A172 (cell line): ENCODE measurements at places on chromosomes 2 and 18. TPM values are rescaled to one million over a fixed set of nuclear protein-coding genes. Genes with fewer than 3 reads are reported as not detected.

GRCh38 chr2:76612764-76613163 lies 902.0 kb upstream of the GCFC2 start:
- DNase-seq, result no peak

Gene PLEK
- total RNA-seq, result not detected in 2 replicates

Gene ANKRD30BL
- total RNA-seq, result not detected in 2 replicates

DNA sequence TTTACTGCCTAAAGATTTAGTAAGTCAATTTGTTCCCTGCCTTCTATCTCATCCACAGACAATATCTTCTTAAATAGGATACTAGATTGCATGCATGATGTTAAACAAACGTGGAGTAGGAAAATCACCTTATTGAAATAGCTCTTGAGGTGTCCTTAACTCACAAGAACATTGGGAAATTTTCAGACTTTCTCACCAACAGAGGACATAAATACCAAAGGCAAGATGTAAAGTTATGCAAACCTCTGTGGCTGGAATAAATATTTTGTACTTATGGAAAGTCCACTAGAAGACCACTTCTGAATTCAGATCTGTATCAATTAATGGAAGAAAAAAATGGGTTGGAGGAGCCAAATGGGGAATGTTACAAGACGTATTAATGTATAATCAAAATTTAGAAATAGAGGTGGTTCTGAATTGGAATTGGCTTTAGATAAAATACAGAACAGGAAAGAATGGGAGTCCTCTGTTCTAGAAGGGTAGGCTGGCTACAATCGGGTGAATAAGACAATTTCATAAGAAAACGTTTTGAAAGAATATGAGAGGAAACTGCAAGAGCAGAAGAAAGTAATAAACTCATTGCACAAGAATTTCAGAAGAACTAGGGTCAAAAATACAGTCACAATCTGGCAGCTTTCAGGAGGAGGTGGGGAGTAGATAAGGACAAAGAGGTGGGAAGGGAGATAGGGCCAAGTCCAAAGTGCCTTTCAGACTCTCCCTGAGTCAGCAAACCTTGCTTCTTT lies 69.3 kb upstream of the FN1 start:
- peak; percentile 17 for DNase-seq

- DNase-seq, result no peak
These were observed 804.8 kb upstream of the ZEB2 start for GRCh38 chr2:145324748-145325147.

GRCh38 chr2:62383846-62384245 lies 122.1 kb downstream of the TMEM17 start:
- peak; percentile 40 for DNase-seq

- DNase-seq, result no peak
These were observed 67.6 kb downstream of the SCN1A start for GRCh38 chr2:166060191-166060590.

DNA sequence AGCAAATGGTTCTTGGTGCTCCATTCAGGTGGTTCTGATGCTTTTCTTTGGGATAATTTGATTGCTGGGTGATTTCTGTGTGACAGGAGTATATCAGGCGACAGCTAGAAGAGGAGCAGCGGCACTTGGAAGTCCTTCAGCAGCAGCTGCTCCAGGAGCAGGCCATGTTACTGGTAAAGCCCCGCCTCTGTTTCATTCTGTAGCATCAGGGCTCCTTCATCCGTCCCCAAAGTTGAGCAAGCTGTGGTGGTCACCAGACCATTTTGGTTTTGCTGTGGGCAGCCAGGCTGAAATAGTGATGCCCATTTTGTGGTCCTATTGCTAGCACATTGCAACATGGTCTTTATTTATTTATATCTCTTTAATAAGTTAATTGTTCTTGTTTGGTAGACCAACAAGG lies 132.8 kb upstream of the IL1R2 start:
- no peak for DNase-seq

DNA sequence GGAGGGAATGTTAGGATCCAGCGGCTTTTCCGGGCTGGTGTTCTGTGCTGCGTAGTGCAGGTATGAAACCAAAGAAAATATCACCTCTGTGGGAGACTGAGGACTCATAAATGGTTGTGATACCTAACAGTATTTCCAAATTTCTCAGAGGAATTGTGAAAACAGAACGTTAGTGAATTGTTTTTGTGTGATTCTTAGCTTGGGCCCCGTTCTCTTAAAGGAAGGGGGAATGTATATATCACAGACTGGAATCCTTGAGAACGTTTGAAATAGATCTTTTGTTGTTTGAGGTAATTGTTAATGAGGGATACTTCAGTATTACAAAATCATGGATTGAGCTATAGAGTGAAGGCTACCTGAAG lies 834 bp downstream of the ZNF638 start:
- no peak for DNase-seq

DNA sequence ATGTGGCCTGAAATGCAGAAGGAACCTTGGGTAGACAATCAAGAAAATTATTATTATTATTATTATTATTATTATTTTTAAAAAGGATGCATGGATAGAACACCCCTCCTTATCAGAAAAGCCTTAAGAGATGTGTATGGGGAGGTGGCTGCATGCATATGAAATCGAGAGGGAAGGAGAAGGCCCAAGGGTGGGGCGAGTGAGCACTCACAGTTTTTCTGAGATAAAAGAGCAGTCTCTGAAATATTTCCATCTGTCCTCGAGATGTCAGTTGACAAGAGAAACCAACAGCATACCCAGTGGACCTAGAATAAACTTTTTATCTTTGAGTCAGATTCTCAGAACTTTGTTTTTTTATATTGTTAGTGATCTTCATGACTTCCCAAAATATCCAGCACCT lies 282.9 kb downstream of the GPD2 start:
- no peak for DNase-seq

Gene CLEC4F
- total RNA-seq, result not detected in 2 replicates

DNA sequence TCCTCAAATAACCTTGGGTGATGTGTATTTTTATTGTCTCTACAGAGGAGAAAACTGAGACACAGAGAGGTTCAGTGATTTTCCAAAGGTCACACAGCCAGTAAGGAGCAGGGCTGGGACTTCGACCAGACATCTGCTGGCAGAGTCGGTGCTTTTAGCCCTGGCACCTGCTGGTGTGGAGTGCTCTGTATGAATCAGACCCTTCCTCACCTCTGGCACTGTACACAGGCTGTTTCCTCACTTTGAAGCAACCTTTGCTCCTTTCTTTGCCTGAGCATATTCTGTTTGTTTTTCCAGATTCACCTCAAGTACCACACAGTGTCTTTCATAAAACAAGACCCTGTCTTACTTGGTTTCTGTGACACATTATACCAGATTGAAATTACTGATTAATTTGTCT lies 107.9 kb downstream of the DPP10 start:
- no peak for DNase-seq

- peak; percentile 92 for DNase-seq
These were observed 20.5 kb upstream of the RPL37A start for GRCh38 chr2:216478151-216478550.

GRCh38 chr18:7038330-7038851 lies 79.2 kb downstream of the LAMA1 start:
- DNase-seq, result peak; percentile 92

DNA sequence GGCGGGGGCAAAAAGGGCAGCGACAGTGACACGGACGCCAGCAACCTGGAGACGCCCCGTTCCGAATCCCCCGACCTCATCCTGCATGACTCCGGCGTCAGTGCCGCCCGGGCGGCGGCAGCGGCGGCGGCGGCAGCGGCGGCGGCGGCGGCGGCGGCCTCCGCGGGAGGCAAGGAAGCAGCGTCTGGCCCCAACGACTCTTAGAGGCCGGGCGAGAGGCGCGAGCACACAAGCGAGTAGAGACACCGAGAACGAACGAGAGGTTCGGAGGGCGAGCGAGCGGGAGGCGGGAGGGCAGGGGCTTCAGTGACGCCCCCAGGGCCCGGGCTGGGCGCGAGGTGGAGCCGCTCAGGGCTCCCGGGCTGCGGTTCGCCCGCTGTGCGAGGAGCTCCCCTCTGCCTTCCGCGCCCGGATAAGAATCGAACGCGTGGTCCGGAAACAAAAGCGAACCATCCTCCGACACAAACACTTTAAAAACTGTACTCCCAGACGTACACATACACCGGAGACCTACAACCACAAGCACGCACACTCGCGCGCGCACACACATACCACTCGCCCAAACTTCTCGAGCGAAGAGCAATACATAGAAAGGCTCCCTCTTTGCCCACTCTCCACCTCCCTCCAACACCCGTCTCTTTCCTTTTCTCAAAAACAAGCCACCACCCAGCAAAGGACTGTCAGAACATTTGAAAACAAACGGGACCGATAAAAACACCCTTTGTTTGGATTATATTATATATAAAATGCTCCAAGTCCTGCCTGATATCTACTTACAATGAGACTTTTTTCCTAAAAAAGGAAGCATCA lies 2.8 kb downstream of the SP9 start:
- DNase-seq, result no peak

Gene CDH20
- total RNA-seq, result not detected in 2 replicates

Gene DCC
- total RNA-seq, result 0.03 and 0.24 TPM in 2 replicates

Gene SCYGR8
- total RNA-seq, result not detected in 2 replicates

DNA sequence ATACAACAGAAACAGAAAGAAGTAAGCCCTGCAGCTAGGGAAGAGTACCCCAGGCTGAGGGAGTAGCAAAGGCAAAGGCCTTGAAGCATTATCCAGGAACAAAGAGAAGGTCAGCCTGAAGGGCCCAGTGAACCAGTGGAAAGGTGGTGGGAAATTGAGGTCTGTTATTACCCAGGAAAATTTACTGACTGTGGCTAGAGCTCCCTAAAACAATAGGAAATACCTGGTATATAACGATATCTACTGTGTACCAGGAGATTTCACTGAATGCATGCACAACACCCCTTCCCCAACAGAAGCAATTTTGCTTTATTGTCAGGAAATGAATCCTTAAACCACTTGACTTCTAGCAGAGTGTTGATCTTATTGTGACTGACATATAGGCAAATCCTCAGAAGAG lies 365.3 kb downstream of the ERBB4 start:
- DNase-seq, result no peak

Gene OXER1
- total RNA-seq, result not detected in 2 replicates

- DNase-seq, result peak; percentile 90
These were observed 143.9 kb upstream of the DLX2 start for GRCh38 chr2:172246649-172247048.

Gene PLEKHA3
- 34.4 and 63.0 TPM in 2 replicates for total RNA-seq

Gene FBXO11
- 19.9 and 23.6 TPM in 2 replicates for total RNA-seq

DNA sequence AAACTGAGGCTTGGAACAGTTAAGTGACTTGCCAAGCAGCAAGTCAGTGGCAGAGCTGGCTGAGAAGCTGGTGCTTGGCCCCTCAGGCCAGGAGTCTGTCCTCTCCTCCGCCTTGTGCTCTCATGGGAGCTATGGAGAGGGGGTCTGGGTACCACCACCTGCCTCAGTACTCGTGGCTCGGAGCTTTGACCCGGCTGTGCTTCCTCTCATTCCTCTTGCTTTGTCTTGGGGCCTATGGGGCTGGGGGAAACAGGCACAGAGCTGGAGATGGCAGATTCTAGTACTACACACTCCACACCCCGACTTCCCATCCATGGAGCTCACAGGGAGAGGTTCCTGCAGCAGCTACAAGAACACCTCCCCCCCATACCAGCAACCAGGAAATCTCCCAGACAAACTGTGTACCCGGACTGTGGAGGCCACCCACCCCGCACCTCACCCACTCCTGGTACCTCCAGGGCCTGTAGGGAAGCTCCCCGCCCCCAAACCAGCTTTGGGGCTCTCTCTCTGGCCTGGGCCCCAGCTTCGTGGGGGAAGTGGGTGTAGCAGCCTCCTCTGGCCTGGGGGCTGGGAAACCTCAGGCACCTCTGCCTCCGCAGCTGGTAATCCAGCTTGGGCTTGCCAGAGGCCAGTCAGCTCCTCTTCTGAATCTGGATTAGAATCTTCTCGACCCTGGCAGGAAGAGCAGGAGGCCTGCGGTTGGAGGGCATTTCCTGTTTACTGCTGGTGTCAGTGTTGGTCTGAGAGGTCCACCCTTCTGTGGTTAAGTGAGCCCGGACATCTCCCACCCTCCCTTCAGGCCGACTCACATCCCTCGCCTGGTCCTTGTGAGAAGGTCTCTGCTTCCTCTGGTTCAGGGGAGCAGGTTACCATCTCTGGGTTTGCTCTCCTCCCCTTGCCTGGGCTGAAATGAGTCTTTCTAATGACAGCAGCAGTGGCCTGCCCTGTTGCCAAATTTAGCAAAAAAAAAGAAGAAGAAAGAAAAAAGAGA lies 22.3 kb upstream of the RHOB start:
- DNase-seq, result peak; percentile 96

DNA sequence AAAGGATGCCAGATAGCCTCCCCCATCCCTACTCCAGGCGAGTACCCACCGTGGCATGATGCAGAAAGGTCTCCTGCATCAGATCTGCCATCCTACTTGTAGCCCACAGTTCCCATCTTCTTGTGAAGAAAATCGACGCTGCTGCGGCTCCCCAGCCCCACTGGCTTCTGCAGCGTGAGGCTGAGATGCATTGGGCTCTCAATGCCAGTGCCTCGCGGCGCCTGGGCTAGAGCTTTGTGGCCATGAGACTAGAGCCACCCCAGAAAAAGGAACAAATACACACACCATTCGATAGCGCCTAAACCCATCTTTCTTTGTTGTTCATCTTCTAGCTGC lies 2.8 kb downstream of the NOL4 start:
- no peak for DNase-seq

Gene SERPINB3
- not detected in 2 replicates for total RNA-seq

Gene CFC1
- not detected in 2 replicates for total RNA-seq

GRCh38 chr2:239027391-239028252 lies 179.7 kb downstream of the TWIST2 start:
- no peak for DNase-seq

Gene FOXD4L1
- total RNA-seq, result 0.22 TPM in 1 of 2 replicates, not detected in the other

Gene CCDC74A
- 92.8 and 117 TPM in 2 replicates for total RNA-seq

- DNase-seq, result no peak
These were observed 228.4 kb upstream of the SLC39A10 start for GRCh38 chr2:195428673-195429072.

Gene PTMA
- total RNA-seq, result 1,279 and 1,335 TPM in 2 replicates

- DNase-seq, result no peak
These were observed 98.3 kb downstream of the EPB41L5 start for GRCh38 chr2:120111193-120111592.

DNA sequence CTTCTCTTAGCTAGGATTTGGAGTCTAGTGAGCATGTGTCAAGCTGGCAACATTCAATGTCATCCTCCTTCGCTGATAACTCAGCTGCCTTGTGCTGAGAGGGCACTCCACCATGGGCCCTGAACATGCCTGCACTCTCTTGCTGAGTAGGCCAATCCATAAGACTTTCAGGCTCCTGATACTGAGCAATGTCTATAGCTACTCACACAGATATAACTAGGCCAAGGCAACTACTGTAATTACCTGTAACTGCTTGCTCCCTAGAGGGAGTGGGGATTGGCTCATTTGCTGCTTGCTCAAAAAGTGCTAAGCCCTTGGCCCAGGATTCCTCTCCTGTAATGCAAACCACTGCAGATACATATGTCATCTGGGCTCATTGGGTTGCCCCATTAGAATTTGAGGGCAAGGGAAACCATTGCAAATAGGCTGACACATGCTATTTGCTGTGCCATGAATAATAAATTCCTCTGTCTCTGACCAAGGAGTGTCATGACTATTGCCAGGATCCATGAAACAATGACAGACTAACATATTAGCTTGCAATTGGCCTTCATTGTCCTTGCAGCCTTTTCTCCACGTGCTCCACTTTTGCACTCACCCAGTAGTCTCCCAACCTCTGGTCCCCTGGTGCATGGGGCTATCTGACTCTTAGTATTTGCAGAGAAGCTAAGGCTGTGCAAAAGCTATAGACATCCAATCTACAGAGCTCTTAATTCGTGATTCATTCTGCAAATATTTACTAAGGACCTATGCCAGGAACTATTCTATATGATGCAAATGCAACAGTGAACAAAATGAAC lies 36.9 kb upstream of the BMPR2 start:
- peak; percentile 18 for DNase-seq

- no peak for DNase-seq
These were observed 34.2 kb upstream of the ACAA2 start for GRCh38 chr18:49847524-49847923.

Gene VWC2L
- not detected in 2 replicates for total RNA-seq

GRCh38 chr18:7566244-7566566 lies 911 bp upstream of the PTPRM start:
- no peak for DNase-seq
